ENCODE measurements at places on chromosomes 6 and 20.

DNA sequence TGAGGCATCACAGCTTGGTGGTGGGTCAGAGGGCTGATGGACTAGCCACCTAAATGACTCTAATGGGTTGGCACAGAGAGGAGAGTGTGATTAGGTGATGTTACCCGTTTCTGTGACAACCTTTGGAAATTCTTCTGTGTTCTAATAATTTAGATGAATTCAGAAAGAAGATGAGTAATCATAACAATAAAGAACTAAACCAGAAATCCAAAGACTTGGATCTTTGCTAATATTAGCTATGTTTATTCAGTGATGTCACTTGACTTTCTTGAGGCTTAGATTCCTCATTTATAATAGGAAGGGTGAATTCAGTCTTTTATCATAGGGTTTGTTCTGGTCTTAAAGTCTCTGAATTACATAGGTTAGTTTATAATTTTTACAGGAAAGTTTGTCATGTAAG, 19.9 kb downstream of the CRYBG1 start:
- no peak for DNase-seq

DNA sequence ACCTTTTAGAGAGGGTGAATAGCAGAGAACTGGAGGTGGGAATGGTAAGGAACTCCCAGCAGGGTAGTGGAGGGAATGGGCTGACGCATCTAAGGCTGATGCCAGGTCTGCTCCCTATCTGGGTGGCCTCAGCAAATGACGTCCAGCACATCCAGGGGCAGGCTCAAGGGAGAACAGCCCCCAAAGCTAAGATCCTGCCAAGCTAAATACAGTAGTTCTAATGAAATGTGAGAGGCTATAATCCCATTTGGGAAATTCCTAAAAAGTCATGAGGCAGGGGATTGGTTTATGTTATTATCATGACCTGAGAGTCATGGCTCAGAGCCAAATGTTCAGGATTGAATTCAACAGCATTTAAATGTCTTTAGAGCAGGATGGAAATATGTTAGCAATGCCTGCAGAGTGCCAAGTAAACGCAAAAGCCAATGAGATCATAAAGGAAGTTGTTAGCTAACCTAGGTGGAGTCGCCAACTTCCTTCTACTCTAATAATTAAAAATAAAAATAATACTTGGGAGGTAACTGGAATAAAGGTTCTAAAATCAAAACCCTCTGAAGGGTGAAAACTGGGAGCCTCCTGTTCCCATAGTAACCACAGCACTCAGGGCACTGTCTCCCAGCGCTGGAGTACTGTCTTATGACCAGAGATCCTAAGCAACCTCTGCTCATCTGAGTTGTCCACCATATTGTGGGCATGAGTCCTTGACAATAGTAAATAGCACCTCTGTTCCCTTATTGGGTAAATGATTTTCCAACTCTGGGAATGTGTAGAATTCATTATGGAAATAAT, 34.8 kb downstream of the IYD start:
- no peak for DNase-seq

- DNase-seq = peak; percentile 79
Measured at GRCh38 chr20:20237093-20237959, 130.6 kb upstream of the INSM1 start.

DNA sequence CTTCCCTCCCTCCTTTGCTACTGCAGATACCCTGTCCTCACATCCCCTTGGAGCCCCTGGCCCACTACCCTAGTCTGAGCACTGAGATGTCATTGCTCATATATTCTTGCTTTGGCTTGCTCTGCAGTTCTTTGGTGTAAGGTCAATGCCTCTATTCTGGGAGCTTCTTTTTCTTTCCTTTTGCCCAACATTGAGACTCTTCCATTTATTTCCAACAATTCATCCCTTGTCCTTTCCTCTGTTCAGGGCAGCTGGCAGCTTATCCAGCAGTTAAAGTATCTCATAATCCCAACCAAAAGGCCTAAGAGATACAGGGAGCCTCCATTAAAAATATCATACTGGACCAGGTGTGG, 23.6 kb downstream of the L3MBTL1 start:
- no peak for DNase-seq

DNA sequence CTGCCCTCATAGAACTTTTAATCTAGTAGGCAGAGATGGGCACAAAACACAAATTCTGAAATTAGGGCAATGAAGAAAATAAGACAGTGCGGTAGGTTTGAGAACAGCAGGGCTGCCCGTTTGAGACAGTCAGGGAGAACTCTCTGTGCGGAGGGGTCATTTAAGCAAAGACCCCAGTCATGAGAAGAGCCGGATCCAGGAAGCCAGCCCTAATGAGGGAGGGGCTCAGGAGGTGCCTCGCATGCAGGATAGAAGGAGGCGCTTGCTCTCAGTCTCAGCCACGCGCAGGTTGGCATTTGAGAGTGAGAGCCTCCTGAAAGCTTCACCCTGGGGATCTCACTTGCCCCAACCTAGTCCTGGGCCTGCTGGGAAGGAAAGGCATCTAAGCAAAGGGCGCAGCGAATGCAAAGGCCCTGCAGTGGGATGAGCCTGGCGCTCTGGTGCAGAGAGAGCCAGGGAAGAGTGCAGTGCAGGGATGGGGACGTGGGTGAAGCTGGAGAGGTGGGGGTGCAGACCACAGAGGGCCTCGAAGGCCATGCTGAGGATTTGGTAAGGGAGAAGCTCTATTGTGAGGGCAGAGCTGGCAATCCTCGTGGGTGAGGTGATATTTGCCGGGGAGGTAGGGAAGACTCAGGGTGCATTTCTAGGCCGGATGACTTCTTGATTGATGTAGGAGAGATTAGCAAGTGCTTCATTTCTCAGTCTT, 130.0 kb upstream of the PTPN1 start:
- DNase-seq = no peak

DNA sequence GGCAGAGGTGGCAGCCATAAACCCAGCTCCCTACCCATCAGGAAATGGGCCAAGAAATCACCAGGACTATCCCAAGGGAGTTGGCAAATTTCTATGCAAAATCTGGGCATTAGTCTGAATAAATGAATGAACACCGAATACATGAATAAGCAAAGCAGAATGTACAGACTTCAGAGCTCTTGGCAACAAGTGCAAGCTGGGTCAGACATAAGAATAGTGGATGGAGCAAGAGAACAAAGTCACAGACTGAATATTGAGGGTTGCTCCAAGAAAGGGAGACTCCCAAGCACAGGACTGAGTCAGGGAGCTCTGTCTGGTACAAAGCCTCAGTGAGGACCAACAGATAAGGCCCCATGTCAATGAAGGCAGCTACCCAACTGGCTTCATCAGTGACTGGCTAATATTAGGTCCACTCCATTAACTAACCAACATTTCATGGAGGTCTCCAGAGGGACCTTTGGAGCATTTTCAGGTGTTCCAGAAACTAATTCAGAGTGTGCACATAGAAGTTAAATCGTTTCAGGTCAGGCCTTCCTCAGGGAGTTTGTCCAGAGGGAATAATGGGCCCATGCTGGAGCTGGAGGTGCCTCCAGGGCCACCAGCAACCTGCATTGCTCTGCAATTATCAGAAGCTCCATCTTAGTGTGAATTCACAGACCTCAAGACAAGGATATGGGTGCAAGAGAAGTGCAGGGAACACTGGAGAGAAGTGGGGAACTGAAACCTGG, 191.5 kb upstream of the RALGAPA2 start:
- peak; percentile 1 for DNase-seq

GRCh38 chr20:50278684-50279531, 88.3 kb downstream of the CEBPB start:
- no peak for DNase-seq

GRCh38 chr6:156260815-156261214, 516.4 kb upstream of the ARID1B start:
- peak; percentile 34 for DNase-seq

DNA sequence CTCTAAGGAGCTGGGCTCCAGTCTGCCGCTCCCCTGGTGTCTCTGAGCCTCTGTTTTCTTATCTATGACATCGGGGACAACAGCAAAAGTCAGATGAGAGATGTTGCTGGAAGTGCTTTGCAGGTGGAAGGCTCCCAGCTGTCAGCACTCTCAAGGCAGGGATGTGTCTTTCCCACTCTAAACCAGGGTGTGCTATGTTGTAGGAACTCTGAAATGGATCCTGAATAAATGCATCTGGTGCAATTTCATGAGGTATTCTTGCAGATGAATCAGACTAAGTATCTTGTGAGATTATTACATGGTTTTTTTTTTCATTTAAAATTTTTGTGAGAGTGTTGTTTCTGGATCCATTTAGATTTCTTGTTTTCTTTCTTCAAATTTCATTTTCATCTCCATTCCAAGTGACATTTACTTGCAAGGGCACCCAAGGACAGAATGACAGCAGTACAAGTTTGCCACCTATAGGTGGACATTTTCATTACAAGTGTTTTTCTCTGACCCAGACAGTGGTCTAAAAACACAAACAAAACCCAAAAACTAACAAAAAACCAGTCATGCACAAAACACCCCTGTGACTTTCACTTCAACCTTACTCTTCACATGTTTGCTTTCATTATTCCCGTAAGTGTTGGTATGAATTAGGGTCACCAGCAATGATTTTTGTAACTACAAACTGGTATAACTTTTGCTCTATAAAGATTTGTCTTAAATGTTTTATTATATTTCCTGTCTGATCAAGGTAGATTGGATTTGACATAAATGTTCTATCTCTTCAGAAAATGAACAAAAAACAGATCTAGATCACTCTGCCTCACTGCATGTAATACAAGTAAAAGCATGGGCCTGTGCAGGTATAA, 14.7 kb upstream of the SIM1 start:
- DNase-seq = peak; percentile 54

DNA sequence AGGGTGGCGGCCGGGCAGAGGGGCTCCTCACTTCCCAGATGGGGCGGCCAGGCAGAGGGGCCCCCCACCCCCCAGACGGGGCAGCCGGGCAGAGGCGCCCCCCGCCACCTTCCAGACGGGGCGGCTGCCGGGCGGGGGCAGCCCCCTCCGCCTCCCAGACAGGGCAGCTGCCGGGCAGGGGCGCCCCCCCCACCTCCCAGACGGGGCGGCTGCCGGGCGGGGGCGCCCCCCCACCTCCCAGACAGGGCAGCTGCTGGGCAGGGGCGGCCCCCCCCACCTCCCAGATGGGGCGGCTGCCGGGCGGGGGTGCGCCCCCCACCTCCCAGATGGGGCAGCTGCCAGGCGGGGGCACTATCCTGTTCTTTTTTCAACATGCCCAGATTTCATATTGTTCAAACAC, 78.2 kb upstream of the DST start:
- DNase-seq = no peak

DNA sequence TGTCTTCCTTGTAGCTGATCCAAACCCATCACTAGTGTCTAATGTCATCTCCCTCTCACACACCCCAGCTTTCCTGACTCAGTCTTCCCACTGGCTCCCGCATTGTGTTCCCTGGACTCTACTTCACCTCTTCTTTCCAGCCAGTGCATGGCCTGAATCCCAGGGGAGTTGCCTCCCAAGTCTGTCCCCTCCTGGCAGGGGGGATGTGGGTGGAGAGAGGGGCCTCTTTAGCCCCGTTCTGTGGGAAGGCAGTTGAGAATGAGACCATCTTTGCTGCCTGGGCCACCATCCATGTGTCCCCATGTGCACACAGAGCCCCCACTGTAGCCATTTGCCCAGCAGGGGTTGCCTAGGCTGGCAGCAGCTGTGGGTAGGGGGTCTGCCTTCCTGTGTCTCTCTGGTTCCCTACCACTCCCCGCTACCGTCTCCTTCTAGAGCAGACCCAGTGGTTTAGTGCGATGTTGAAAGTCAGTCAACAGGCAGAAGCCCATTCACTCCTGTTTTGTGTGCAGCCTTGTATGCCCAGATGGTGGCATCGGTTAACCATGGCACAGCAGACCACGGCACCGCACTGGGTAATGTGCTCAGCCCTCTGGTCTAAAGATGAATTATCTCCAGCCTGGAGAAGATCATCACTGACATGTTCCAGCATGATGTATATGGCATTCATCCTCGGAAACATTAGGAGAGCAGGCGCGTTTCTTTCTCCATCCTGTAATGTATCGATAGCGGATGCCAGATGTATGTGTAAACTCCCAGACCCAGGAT, 178.8 kb upstream of the SNX9 start:
- DNase-seq = no peak

DNA sequence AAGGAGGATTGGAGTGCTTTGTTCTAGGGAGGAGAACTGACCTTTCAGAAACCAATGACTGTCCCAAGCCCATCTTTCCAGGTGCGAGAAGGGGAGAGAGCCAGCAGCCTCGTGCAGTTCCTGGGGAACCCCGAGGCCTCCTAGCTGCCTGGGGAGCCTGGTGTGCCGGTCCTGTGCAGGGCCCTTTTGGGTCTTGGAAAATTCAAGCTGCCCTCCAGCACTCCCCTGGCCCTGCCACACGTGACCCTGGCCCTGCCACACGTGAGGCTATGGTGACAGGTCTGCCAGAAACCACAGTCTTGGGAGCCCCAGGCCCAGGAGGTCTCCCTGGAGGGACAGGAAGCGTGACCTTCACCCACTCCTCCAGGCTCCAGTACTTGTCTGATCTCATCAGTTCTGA, 15.7 kb downstream of the IP6K3 start:
- DNase-seq = no peak

DNA sequence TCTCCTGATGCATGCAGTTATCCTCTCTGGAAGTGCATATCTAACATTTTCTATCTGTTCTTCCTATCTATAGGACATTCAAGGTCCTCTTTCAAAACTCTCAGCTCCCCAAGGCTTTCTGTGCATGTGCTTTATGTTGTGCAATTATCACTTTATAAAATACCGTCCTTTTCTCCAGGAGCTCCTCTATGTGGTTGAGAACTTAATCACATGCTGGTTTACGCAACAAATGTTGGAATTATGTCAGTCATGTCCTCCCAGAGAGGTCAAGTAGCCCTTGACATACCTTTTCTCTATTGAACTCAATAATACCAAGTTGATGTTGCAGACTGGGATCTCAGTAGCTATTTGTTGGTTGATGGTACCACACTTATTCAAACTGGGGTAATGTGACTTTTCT, 388.4 kb downstream of the BTBD3 start:
- no peak for DNase-seq

- no peak for DNase-seq
Measured at GRCh38 chr6:108982154-108983113, 112.2 kb downstream of the SESN1 start.

GRCh38 chr6:9766240-9766915, 648.5 kb downstream of the TFAP2A start:
- DNase-seq = no peak

DNA sequence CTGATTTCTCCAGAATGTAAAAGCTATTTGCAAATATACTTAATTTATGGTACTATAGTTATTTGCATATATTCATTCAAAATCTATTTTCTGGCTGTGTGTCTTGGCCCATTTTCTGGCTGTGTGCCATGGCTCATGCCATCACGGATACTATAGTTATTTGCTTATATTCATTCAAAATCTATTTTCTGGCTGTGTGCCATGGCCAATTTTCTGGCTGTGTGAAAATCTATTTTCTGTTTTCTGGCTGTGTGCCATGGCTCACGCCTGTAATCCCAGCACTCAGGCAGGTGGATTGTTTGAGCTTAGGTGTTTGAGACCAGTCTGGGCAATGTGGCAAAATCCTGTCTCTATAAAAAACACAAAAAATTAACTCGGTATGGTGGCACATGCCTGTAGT, 28.9 kb upstream of the RIPK1 start:
- DNase-seq = no peak

GRCh38 chr6:81166770-81167169, 585.7 kb downstream of the TENT5A start:
- DNase-seq = no peak
